NCI-H69 (cell line): ENCODE measurements at places on chromosomes 3 and 15.

DNA sequence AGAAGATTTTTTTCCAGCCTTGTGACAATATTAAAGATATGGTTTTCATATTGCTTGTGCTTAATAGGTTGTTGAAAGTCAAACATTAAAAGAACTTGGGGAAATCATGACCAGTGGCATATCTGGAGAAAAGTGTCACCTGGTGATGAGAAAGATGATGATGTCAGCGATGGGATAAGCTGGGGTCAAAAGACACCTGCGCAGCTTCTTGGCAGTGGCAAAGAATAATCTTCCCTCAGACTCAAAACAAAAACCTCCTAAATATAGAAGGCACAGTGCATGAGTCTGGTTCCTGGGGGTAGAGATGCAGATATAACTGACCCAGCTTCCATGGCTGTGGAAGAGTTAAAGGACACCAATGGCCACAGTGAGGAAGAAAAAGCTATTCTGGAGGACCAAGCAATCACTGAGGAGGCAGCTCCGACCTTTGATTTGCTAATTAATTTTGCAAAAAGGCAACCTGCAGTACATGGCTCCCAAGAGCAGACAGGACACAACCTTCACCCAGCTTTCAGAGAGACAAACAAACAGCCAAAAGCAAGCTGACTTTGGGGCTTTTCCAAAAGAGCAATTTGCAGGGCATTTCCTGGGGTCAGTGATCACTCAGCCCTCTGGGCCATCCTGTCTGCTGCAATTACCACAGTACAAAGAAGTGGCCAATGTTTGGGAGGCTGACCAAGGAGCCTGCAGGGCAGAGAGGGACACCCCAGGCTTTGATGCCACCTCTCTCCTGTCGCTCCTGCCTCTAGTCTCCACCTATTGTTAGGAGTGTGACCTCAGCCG, 17.6 kb upstream of the SEMA5B start:
- peak; percentile 14 for DNase-seq

GRCh38 chr3:49161808-49162530, 4.2 kb downstream of the CCDC71 start:
- no peak for DNase-seq

GRCh38 chr3:82587174-82587573, 825.7 kb upstream of the GBE1 start:
- peak; percentile 2 for DNase-seq

DNA sequence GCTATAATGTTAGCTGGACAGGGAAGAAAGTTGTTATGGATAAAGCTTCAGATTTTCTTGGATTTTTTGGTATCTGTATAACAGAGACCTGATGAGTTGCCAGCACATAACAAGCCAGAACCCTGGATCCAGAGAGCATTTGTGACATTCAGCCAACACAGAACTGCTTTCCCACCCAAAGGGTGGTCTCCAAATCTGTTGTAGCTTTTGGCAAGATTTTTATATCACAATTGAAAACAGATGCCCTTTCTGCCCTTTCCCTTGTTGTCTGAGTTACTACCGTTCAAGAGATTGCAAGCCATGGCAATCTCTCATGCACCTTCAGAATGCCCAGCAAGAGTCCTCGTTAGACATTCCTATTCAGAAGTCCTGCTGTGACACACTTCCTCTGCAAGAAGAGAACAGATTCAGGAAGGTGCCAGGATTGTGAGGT, 107.6 kb upstream of the FGF7 start:
- peak; percentile 57 for DNase-seq

- no peak for DNase-seq
Observed at GRCh38 chr3:16239086-16239770, 25.5 kb downstream of the DPH3 start.

- DNase-seq: no peak
Observed at GRCh38 chr3:17980863-17981262, 238.4 kb upstream of the TBC1D5 start.

DNA sequence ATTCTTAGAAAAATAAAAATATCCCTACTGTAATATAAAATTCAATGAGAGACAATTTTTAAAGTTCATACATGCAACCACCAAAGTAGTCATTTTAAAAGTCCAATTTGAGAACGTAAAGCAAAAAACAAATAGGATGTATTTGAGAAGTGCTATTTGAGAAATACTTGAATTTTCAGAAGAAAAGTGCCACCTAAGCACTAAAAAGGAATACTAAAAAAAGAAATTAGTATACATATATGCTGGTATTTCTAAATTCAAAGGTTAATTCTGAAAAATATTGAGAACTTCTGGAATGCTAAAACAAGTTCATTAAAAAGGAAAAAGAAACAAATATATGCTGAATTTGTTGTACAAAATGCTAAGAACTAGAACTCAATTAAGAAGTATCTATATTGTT, 29.2 kb upstream of the ARRDC4 start:
- DNase-seq: no peak

DNA sequence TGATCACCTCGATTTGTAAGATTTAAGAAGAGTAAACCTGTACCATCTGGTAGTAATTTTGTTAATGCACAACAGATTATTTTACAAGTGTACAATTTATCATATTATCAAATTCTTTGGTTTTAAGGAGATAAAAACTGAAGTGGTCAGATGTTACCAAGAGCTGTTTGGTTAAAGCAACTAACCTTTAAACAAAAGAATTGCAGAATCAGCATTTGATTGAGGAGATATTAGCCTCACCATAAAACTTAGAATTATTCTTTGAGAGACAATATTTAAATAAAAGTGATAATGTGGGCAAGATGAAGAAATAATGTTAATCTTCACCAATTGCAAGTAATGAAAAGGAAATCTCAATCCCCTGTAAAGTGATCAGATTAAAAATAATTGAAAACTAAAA, 1034.9 kb downstream of the ROBO1 start:
- DNase-seq: peak; percentile 56

- peak; percentile 25 for DNase-seq
Observed at GRCh38 chr3:133404920-133405319, 5.1 kb downstream of the BFSP2 start.

- no peak for DNase-seq
Observed at GRCh38 chr3:16147220-16147994, 27.1 kb upstream of the GALNT15 start.

GRCh38 chr3:161042023-161042501, 63.1 kb downstream of the B3GALNT1 start:
- DNase-seq: peak; percentile 84

DNA sequence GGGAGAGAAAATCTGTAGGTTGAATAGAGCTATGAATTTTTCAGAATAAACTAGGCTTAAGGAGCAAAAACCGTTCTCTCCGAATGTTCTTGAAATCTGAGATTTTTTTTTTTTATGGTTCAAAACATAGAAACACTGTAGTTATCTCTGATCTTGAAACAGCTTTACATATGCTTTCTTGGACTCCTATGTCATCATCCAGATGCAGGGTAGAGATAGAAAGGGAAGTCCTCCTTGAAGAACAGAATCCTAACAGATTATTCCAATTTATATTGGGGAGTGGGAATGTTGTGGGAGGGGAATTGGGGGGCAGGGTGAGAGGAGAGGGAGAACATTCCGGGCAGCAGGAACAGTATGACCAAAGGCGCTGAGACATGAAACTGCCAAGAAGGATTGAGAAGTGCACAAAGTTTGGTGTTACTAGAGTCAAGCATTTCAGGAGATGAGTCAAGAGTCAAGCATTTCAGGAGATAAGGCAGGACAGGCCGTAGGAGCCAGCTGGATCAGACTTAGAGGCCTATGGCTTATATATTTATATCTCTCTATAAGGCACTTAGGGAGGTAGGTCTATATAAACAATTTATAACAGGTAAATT, 21.9 kb upstream of the ST3GAL6 start:
- DNase-seq: no peak

GRCh38 chr3:184986366-184986889, 166.4 kb downstream of the C3orf70 start:
- DNase-seq: no peak

DNA sequence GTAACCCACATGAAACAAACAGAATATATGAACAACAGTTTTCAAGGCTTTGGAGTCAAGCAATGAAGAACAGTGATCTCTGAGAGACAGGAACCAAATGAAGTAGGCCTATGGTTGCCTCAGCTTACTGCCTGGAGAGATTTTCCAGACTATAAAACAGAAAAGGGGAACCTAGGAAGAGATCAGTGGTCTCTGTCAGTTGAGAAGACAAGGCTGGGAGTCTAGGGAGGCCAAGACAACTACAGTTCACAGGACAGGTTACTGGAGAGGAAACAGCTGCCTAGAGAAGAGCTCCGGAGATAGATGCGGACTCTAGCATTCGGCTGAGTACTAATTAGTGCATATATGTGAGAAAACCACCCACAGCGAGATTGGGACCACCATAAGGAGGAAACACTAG, 87.7 kb downstream of the PLCH1 start:
- no peak for DNase-seq

DNA sequence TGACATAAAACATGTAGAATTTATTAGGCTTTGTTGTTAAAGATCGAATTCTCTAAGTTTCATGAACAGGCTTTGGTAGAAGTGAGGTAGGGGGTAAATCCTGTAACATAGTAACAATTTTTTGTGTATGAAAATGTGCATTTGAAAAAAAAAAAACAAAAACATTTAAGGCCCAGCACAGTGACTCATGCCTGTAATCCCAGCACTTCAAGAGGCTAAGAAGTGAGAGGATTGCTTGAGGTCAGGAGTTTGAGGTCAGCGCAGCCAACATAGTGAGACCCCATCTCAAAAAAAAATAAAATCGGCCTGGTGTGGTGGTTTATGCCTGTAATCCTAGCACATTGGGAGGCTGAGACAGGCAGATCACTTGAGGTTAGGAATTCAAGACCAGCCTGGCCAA, 26.8 kb upstream of the PPP4R2 start:
- no peak for DNase-seq

- DNase-seq: no peak
Observed at GRCh38 chr3:127887321-127887720, 27.7 kb upstream of the KBTBD12 start.

GRCh38 chr3:170848292-170848917, 21.6 kb downstream of the RPL22L1 start:
- DNase-seq: peak; percentile 35

GRCh38 chr15:43789409-43789808, 2.7 kb upstream of the SERF2 start:
- DNase-seq: peak; percentile 57

GRCh38 chr3:113151461-113152031, 59.8 kb upstream of the BOC start:
- peak; percentile 95 for DNase-seq

DNA sequence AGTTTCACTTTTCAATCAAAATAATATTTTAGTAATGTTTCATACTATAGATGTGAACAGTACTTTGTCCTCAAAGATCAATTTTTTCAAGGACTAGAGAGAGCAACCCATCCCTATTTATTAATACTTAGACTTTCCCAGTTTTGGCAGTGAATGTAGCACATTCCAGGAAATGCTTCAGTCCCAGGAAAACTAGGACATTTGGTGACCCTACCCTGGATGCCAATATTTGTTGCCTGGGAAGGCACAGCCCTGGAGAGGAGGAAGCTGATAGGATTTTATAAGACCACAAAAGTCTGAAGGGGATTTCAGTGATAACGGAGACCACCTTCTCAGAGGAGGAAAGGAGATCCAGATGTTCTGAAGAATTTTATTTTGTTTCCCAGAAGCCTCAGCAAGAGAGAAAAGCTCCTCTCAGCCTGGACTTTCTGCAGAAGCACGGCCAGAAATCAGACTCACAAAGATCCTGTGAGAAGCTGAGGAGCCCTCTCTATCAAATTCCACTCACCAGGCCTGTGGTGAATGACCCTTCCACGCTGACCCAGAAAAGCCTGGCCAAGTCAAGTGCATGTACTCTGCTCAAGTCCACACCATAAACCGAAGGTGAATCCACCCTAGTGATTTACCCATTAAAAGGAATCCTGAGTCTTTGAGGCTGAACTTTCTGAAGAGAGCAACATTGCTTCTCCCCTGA, 87.7 kb upstream of the ABHD17C start:
- no peak for DNase-seq

DNA sequence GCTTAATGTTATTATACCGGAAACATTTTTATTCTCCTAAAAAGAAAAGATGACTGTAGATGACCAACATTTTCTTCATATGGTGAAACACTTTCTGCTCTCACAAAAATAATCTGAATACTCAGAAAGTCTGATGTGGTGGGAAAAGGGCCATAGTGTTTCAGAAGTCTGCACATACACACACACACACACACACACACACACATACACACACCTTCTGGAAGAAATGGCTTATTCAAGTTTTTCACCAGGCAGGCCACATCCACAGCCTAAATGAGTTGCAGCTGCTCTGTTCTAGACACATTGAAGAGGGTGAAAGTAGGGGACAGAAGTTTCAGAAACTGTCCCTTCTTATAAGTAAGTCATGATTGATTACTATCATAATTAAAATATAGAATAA, 220.0 kb downstream of the ZMAT3 start:
- no peak for DNase-seq

DNA sequence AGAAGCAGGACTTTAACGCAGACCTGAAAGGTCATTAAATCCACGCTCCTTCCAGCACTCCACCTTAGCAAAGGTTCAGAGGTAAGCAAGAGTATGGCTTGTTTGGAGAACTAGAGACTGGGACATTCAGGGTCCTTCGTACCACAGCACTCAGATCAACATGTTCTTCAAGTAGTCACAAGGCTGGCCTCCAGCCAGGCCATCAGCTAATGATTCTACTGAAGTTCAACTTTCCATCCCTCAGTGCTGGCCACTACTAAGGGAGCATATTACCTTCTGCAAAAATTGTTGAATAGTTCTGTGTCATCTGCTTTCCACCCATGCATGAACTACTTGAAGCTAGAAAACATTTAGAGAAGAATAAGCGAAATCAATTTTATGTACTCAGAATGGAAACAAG, 17.6 kb downstream of the CD200R1L start:
- DNase-seq: no peak

GRCh38 chr15:90003736-90004135, 2.6 kb downstream of the ZNF710 start:
- no peak for DNase-seq

- DNase-seq: peak; percentile 93
Observed at GRCh38 chr3:31331278-31331677, 201.4 kb upstream of the STT3B start.

- peak; percentile 37 for DNase-seq
Observed at GRCh38 chr3:49553324-49553691, 969 bp upstream of the BSN start.

DNA sequence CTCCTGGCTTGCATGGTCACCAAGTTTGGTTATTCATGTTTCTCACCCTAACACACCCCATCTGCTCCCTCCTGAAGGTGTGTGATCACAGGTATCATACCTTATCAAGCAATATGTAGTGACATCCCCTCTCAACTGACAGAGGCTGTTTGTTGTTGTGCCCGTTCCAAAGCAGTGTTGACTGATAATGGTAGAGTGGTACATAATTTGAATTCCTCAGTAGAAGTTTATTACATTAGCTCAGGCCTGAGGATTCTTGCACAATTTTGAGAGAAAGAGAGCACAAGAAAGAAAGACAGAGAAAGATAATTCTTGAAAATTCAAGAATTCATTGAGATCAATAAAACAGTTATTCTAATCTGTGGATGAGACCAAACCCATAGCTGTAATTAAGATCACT, 69.1 kb upstream of the SATB1 start:
- DNase-seq: no peak

- DNase-seq: no peak
Observed at GRCh38 chr15:88974392-88974791, 61.2 kb upstream of the MFGE8 start.

GRCh38 chr3:59189526-59189925, 139.7 kb upstream of the CFAP20DC start:
- DNase-seq: peak; percentile 35
